ENCODE measurements at places on chromosomes 3 and 15. TPM values are rescaled to one million over a fixed set of nuclear protein-coding genes. Genes with fewer than 3 reads are reported as not detected.
A peak's percentile ranks its signal among the peaks of the same experiment; 100 is the strongest.

NMB gene
- total RNA-seq: 7.7 TPM

QTRT2 gene
- total RNA-seq: 21.6 TPM

DNA sequence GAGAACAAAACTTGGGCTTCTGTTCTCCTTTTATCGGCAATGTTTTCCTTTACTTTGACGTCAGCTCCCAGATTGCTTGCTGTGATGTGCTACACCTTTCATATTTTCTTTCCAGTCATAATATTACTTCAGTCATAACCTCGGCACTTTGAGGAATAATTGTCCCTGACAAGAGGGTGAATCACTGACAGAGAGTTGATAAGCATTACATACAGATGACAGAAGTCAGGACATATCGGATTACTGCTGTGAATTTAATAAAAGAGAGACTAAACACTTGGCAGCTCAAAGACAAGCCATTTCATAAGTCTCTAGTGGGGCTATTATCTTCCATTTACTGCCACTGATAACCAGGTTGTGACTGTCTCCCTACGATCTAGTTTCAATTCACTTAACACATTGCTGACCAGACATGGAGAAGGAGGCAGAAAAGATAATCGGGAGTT, 362.1 kb upstream of the ARRDC4 start:
- no peak for DNase-seq

DNA sequence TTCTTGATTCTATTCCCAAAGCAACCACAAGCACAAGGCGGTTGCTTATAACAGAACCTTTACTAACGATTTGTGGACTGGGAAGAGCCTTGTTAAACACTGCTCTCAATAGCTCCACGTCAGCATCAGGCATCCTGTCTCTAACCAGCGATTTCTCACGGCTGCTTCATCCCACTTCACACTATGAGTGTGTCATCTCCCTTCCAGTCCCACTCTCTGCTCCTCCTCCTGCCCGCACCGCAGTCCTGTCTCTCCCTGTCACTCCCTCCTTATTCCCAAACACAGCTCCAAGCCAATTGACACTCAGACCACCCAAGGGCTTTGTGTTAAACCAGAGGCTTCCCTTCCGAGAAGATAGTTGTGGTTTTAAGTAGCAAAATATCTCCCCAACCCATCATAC, 94.8 kb downstream of the ABHD5 start:
- peak; percentile 38 for DNase-seq

DNA sequence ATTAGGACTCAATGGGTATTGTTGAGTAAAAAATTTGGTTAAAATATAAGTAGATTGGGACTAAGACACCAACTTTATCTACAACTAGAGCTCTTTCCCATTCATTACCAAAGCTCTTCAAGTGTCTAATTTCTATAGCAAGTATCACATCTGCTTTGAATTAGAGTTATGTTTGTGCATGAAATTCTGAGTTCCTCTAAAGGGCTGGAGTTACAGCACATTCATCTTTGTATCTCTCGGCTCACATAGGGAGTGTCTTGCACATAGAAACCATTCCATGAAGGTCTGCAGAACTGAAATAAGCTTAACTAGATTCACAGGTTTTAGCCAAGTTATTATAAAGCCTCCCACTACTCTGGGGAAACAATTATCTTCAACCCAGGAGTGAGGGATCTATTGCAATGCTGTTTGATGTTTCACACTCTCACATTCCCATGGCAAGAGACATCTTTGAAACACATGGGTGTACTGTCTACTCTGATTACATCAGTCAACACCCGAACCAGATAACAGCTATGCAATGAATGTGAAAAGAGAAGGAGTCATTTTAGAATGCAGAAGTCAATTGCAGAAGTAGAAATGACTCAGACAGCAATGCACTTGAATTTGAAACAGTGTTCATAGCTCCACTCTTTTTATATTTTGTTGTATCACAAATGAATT, 93.1 kb upstream of the KBTBD8 start:
- DNase-seq: no peak

- DNase-seq: no peak
Observed at GRCh38 chr3:159788291-159788690, 200.3 kb upstream of the IL12A start.

- DNase-seq: no peak
Observed at GRCh38 chr3:110234831-110235230, 836.8 kb upstream of the NECTIN3 start.
